ENCODE measurements at places on chromosomes 16 and 17.

DNA sequence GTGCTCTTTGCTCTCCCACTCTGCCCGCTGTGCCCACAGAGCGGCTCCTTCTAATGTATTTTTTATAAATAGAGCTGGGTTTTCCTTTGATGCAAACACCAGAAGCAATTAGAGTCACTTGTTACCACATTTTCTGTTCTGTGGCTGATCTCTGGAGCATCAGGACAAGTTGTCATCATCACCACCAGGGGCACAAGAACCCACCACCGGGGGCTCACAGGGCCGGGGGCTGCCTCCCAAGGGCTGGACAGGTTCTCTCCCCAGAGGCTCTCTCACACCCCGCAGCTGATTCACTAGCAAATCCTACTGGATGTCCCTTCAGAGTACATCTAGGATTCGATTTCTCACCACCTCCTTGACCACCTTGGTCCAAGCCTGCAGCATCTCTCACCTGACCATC, 18.5 kb downstream of the C16orf82 start:
- no peak for DNase-seq

DNA sequence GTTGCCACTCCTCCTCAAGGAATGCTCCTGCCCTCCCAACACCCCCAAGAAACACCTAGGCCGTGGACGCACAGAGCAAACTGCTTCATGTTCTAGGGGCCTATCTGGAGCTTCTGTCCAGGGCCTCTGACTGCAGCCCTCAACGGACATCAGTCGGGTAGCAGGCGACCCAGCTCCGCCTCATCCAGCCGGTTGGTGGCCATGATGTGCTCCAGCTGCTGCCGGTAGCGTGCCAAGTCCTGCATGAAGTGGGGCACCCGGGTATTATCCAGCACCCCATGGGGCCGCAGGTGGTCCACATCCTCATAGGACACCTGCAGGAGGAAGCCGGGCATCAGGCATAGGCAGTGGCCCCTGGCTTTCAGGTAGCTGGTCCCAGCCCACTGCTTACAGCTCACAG, 6.3 kb downstream of the NOL3 start:
- no peak for DNase-seq

DNA sequence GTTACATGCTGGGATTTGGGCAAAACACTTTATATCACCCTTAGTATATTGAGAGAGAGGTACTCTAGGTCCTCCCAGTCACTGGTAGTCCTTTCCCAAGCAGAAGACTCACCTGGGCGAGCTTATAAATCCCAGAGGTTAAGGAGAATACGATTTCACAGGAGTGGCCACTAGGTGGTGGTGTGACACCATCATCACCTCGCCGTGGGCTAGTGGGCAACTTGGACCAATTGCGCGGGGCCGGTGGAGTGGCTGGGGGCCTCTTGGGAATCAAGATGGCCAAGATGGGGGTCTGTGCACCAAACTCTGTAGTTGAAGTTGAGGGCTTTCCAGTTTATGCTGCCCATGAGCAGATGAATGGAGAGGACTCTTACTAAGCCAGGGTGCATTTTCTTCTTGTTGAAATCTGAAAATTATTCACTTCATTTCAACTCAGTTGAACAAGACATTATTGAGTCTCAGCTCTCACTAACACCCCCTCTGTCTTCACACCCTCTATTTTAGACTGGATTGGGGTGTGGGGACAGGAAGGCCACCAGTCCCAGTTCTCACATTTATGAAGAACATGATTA, 38.2 kb upstream of the PIRT start:
- DNase-seq, result no peak

- no peak for DNase-seq
These were observed 105.1 kb downstream of the SDK2 start for GRCh38 chr17:73539166-73539565.

DNA sequence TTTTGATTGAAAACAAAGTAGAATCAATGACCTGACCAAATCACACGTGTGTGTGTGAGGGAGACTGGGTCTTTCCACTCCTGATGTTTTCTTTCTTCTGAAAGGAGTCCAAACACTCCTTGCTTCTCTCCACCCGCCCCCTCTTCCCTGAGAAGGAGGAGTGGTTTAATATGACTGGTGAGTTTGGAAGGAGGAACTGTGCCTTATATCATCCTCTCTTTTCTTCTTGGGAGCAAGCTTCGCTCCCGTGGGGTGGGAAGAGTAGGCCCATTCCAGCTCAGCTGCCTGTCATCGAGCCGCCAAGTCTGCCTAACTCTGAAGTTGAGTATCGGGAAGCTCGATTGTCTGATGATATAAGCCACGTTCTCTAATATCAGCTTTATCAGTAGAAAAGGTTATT, 96.5 kb downstream of the YPEL2 start:
- DNase-seq, result no peak

DNA sequence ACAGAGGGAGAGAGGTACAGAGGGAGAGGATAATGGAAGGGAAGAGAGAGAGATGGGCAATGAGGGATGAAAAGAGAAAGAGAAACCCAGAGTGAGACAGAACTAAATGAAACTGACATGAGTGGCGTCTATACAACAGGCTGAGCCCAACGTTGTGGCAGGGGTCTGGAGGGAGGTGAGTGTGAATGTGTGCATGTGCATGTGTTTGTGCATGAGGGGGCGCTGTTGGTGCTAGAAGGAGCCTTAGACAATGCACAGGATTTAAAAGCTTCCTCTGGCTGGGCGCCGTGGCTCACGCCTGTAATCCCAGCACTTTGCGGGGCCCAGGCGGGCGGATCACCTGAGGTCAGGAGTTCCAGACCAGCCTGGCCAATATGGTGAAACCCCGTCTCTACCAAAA, 454.8 kb upstream of the CDH11 start:
- DNase-seq, result no peak

- DNase-seq, result no peak
These were observed 9.4 kb downstream of the C17orf100 start for GRCh38 chr17:6660805-6661463.

GRCh38 chr16:80614908-80615671, 74.3 kb downstream of the DYNLRB2 start:
- DNase-seq, result no peak

DNA sequence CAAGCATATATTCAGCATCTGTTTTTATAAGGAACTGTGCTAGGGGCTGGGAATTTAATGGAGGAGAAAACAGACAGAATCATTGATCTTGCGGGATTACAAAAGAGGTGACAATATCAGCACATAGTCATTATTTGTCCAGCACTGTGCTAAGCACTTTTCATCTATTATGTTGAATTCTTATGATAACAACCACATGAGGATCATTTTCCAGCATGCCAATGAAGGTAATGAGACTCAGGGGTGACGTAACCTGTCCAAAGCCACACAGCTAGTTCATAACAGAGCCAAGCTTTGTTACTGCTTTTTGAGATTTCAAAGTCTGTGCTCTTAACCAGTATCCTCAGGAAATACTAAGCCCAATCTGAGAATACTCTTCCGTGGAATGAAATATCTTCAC, 503.3 kb downstream of the CDH13 start:
- no peak for DNase-seq

DNA sequence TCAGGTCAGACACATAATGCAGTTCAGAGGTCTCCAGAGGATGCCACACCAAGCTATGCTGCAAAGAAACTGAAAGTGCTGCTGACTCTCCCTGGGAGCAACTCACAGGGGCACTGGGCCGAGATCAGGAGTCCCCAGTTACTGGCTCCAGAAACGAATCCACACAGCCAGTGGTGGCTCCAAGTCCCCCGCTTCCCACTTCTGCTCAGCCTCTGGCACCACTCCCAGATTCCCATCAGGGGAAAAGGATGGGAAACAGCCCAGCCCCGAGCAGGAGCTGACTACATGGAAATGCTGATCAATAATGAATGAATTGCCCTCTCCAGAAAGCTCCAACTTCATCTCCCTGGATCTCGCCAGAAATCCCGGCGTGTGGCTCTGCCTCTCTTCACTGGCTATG, 62.3 kb upstream of the CDH5 start:
- no peak for DNase-seq

GRCh38 chr17:80659651-80660050, 115.0 kb downstream of the RPTOR start:
- no peak for DNase-seq

- peak; percentile 64 for DNase-seq
These were observed at the start of gene ABAT for GRCh38 chr16:8674413-8675022. TSS of gene ABAT (plus strand) at chr16:8674617. CDS start at chr16:8735740, 61,123 bp downstream.

- no peak for DNase-seq
These were observed 20.1 kb downstream of the SLC39A11 start for GRCh38 chr17:73072219-73072962.

GRCh38 chr17:50274142-50274896, at the start of gene TMEM92:
TSS of gene TMEM92 (plus strand) at chr17:50274466. CDS start at chr17:50274502, 36 bp downstream.
- no peak for DNase-seq

GRCh38 chr16:64968539-64968938, 153.3 kb downstream of the CDH11 start:
- DNase-seq, result no peak

DNA sequence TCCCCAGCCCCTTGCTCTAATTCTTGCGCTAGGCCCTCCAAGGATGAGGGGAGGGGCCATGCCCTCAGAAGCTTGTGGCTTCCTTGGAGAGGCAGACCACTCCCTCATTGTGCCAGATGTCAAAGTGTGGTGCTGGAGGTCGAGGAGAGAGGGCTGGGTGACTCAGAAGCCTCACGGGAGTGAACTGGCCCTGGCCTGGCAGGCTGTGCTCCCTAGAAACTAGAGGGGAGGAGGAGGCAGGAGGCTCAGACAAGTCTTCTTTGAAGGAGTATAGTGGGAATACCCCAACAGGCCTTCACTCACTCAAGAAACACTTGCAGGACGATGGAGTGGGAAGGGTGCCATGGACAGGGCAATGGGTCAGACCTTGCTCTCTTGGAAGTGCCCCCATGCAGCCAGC, 18.5 kb downstream of the ANKRD40 start:
- DNase-seq, result no peak

DNA sequence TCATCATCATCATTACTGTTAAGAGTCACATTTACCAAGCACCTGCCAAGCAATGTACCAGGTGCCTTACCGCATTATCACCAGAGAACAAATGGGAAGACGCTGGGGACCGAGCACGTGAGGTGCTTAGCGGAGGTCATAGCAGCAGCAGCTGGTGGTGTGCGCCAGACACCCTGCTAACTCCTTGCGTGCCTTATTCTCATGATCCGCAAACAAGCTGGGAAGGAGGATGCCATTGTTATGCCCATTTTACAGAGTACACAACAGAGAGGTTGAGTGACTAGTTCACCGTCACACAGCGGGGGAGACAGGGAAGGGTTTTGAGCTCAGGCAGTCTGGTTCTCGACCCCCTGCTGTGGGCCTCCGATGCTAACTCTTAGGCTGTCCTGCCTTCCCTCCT, 7.3 kb downstream of the ATP2A3 start:
- no peak for DNase-seq

DNA sequence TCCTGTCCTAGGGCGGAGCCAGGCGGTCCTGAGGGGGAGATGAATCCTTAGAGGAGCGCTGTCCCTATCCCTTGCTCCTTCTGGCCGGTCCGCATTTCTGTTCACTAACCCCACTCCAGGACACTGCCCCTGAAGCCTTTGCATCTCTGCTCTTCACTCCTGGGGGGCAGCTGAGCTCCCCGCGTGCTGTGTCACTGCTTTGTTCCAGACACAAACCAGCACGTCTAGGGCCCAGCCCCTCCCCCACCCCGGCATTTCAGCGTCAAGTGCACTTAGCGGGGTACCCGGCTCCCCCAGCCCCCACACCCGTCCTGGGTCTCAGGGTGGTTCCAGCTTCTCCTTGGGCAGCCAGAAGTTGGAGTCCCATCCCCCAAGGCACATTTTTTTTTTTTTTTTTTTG, 8.9 kb downstream of the CORO6 start:
- DNase-seq, result no peak

DNA sequence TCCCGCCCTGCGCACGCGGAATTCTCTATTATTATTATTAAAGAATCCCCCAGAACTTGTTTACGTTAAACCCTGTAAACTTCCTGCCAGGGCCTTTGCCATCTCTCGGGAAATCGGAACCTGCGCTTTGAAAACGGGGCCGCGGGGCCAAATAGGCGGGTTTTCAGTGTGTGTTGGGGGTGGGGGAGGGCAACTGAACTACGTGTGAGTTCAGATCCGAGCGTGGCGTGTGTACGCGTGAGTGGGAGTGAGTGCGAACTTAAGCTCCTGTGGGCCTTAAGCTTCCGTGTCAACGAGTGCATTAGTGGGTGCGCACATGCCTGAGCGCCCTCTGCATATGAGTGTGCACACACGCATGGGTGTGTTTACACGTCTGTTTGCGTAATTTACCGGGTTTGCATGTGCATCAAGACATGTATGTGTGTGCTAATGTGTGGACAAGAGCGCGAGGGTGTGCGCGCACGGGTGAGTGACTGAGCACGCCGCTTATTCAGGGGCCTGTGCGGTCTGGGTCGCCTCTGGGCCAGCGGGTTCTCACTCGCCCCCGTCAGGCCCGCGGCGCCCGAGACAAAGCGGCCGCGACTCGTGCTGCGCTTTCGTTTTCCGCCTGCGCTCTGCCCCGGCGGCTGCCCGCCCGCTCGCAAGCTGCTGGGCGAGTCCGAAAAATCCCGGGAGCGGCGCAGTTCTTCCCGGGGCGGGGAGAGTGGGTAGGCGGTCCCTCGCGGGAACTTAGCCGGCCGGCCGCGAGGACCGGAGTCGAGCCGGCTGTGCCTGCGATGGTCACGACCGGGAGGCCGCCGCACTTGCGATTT, 1.2 kb upstream of the FOXF1 start:
- DNase-seq, result no peak

- DNase-seq, result no peak
These were observed 13.8 kb upstream of the CD79B start for GRCh38 chr17:63945784-63946439.

DNA sequence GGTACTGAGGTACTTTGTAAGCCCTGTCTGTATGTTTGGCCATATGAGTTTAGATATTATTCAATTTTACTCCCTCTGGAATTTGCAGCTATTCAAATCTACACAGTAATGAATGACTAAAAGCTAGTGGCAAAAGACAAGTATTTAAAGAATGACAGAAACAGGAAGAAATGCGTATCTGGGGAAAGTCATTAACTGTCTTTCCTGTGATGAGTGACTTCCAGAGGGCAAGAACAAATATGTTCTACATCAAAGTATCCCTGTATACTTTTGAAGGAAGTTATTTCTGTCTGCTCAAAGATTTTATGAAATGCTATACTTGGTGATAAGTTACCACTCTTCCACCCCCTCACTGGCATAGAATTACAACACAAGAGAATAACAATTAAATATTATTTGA, 489.3 kb upstream of the SOX9 start:
- DNase-seq, result no peak

GRCh38 chr16:24670623-24671454, 58.6 kb upstream of the TNRC6A start:
- DNase-seq, result no peak
